ENCODE measurements at places on chromosomes 5 and 9.

DNA sequence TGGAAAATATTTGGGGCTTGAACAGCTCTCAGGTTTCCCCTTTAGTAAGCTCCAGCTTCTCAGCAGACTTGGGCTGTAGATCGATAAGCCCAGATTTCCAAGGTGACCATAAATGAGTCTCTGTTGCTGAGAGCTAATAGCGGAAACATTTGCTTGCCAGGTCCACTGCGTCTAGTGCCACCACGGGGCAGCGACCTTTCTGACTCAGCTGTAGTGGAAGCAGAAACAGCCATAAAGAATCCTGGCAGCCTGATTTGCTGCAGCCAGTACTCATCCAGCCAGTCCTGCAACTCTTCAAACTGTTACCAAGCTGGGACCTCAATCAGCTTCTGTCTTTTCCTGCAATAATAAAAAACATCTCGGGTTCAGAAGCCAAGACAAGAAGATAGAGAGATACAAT lies 241.7 kb downstream of the DOCK8 start:
- no peak for DNase-seq

- no peak for DNase-seq
Observed at GRCh38 chr9:116133163-116133562, 20.4 kb upstream of the PAPPA start.

DNA sequence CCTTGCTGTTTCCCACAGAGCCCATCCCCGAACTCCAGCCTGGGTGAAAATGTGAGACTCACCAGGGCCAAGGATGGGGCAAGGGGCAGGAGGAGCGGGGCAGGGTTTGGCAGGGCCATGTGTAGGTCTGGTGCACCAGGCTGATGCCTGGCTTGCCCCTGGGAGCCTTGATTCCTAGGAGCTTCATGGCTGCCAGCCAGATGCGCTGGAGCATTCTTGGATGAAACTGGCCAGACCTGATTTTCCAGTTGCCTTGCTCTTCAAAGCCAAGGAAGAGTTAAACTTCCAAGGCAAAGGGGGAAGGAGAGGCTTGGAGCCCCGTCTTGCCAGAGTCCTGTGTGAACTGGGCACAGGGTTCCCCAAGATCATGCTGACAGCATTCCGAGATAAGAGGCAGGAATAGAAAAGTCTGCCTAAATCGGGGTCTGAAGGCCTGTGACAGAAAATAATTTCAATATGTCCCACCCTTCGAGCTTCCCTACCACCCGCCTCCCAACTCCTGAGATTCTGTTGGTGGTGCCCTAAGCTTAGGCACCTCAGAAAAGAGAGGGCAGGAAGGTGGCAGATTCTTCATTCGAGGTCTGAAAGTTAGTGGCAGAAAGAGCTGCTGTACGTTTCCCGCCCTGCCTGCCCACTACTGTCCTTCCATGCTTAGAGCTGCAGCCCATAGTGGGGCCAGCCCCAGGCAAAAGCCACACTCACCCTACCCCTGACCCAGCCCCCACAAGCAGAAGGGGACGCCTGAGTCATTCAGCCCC lies 20.4 kb downstream of the FAT2 start:
- DNase-seq: no peak

GRCh38 chr9:113590991-113591898 lies 127.7 kb downstream of the RGS3 start:
- peak; percentile 71 for DNase-seq

- no peak for DNase-seq
Observed at GRCh38 chr9:70435948-70436347, 21.5 kb upstream of the KLF9 start.

- DNase-seq: no peak
Observed at GRCh38 chr5:175795959-175796358, 75.4 kb upstream of the CPLX2 start.

DNA sequence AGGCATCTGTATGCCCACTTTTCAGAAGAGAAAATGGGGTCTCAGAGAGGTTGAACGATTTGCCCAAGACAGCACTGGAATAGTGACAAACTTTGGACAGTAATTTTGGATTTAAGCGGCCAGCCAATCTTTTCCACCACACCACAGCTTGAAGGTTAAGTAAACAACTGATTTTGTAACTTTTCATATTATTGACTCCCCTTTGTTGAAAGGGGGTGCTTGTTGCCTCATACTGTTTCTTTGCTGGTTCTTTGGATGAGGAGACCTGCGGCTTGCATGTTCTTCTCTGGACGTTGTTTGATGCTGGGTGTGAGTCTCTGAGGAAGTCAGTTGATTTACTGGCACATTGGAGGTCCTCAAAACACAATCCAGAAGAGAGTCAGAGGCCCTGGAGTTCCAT lies 11.7 kb upstream of the GABBR2 start:
- DNase-seq: no peak

- DNase-seq: no peak
Observed at GRCh38 chr5:105274079-105274478, 1711.5 kb upstream of the NUDT12 start.

GRCh38 chr9:98899408-98900056 lies 44.2 kb upstream of the COL15A1 start:
- no peak for DNase-seq

All from activated naive CD8-positive, alpha-beta T cell treated with anti-CD3 and anti-CD28 coated beads for 36 hours (primary cell).